ENCODE measurements at places on chromosomes 5 and 9.

DNA sequence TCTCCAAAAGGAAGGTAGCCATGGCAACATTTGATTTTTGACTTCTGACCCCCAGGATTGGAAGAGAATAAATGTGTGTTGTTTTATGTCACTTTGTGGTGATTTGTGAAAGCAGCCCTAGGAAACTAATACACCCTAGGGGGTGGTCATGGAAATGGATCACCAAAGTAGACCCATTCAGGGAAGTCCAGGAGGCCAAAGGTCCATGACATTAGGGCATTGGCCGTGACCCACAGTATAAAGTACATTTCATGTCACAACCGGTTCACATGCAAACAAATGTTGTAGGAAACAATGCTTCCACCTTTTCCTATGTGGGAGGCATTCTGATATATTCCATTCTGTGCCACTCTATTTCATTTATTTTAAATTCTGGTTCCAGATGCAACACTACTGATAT, 128.4 kb downstream of the ADAMTS12 start:
- no peak for DNase-seq

DNA sequence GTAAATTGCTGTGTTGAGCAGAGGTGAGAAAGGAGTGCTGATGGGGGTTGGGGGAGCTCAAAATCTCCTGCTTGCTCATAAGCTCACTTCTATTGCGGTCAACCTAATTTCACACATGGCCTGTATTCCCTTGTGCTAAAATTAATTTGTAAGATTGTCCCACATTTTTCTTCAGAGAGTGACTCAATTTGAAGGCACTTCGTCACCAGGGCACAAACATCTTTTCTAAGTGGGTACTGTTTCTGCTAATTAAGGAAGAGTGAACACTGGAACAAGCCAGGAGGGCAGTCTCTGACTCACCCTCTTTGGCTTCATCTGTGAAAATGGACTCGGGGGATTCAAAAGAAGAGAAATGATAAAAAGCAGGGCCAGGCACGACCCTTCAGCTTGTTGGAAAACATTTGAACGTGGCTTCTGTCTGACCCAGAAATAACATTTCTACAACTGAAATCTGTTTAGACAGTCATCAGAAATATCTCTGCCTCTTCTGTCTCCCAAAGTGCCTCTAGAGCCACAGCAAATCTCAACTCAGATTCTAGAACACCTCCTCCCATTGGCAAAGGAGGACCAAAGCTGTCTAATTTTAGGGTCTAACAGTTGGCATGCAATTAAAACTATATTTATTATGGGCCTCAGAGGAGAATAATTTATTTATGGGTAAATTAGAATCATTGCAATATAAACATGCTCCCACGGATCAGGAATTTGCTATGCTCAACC, 49.8 kb downstream of the FEM1C start:
- DNase-seq: no peak

- no peak for DNase-seq
Measured at GRCh38 chr9:89820337-89820736, 215.5 kb downstream of the GADD45G start.

GRCh38 chr9:78026416-78026815, 5.2 kb downstream of the GNAQ start:
- DNase-seq: no peak

DNA sequence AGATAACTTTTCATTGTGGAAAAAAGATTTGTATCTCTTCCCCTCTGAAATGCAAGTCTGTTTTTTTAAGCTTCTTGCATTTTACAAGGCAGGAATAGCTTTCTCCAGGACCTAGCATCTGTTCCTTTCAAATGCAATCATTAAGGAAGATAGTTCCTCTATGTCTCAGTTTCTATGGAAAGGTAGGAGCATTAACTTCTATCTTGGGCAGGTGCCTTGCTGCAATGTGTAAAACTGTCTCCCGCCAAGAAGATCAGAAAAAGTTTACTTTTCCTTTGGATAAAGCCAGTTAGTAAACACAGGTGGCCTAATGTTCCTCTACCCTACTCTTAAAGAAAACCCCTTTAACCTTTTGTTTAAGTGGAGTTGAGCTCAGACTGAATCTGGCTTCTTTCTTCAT, 560.6 kb upstream of the CYLC2 start:
- no peak for DNase-seq

DNA sequence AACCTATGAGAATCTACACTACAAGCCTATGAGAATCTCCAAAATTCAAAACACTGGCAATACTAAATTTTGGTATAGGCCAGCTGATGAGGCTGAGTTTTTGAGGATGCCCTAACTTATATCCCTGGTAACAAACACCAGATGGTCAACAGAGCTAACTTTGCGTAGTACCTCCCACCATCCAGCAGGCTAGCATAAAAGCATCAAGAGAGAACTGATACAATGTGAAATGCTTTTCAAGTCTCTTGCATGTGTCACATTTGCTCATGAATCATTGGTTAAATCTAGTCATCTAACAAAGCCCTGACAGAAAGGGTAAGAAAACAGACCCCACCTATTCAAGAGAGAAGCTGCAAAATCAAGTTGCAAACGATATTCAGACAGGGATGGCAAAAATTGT, 1609.7 kb upstream of the CDH9 start:
- peak; percentile 18 for DNase-seq

- peak; percentile 75 for DNase-seq
Measured at GRCh38 chr5:171893290-171893886, 107.8 kb downstream of the SMIM23 start.

GRCh38 chr9:111959468-111960359, 63.1 kb downstream of the UGCG start:
- peak; percentile 98 for DNase-seq
